ENCODE measurements at places on chromosomes 12 and 14.
A peak's percentile ranks its signal among the peaks of the same experiment; 100 is the strongest.

GRCh38 chr14:76346391-76347160 is 29.4 kb upstream of the ESRRB start:
- DNase-seq = no peak

DNA sequence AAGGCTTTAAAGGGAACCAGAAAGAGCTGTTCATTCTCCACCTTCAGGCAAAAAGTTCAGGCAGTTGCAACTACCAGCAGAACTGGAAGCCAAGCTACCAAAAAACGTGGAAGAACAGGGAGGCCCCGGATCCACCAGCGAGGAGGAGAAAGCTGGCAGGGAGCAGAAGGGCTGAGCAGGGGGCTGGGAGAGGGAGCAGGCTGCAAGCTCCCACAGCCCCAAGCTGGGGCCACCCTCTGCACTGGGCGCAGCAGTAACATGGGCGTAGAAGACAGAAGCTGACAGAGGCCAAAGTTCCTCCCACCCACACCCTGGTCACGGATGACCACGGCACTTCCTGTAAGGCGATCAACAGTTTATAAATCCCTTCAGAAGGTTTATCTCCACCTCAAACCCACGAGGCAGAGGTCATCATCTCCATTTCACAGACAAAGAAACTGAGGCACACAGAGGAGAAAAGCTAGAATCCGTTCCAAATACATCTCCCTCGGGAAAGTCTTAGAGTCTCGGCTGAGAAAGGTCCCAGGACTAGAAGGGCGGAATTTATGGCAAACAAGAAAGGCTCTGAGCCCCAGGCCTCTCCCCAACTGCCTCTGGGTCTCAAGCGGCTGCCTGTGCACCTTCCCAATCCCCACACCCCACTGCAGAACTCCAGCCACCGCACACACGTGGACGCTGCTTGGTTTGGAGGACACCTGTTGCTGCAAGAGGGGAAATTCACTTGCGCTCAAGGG is 1.8 kb downstream of the CCDC85C start:
- DNase-seq = no peak

DNA sequence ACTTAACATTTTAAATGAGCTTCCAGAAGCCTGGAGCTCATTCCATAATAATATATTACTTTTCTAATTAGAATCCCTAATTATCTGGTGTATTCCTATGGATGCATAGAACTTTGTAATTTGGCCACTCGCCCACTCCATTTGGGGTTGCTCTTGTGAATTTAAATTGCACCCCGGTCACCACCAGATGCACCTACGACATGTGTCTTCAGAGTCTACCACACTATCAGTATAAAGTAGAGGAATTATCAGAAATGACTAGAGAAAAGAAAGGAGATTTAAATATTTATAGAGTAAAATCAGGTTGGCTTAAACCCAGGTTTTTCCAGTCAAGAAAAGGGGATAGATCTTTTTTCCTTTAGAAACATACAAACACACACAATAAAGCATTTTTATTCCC is 145.8 kb upstream of the DCN start:
- no peak for DNase-seq

GRCh38 chr12:85007836-85008235 is 28.2 kb downstream of the TSPAN19 start:
- DNase-seq = no peak

GRCh38 chr12:105036937-105037649 is 47.2 kb downstream of the ALDH1L2 start:
- DNase-seq = no peak

GRCh38 chr14:89160437-89160836 is 256.6 kb downstream of the FOXN3 start:
- DNase-seq = no peak

DNA sequence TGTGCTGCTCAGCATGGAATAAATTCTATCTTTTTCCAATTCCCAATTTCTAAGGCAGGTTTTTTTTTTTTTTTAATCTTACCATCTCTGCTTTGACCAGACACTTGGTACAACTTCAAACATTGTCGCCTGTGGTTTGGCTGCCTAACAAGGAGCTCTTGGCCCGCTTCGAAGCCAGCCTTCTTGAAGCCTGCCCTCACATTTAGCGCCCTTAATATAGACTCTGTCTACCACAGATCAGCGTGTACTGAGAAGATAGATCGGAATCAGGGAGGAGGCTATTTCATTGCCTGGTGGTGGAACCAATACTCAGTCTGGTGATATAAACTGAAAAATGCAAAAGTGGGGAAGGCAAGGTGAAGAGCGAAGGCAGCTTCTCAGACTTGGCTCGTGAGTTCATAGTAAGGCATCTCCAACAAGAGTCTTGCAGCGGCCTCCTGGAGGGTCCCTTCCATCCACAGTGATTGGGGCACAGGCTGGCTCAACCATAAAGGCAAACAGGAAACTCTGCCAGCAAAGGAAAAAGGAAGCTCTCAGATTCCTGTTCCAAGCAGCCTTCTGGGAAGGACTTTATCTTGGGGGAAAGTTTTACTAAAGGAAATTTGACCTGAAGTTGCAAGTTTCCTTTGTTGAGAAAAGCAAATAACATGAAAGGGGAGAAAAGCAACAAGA is 103.2 kb upstream of the BCL2L14 start:
- no peak for DNase-seq

GRCh38 chr14:91987192-91987591 is 39.7 kb upstream of the FBLN5 start:
- no peak for DNase-seq

GRCh38 chr12:93819050-93819491 is 141.9 kb downstream of the CRADD start:
- no peak for DNase-seq

DNA sequence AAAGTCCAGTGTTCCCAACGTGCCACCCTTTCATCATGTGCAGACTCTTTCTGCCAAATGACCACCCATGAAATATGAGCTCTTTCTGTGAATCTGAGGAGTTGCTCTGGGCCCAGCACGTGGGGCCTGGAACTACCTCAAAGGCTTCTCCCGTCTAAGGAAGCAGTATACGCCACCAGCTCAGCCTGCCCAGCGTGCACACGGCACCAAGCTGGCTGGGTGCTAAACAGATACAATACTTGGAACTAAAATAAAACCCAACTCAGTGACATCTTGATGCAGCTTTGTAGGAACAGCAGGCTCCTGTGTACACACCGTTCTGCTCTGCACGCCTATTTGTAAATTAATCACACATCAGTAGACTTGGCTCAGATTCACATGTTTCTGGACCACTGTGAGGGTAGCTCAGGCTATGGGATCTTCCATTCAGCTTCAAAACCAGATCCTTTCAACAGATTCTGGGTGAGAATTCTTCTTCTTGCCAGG is 74.8 kb downstream of the ARL6IP4 start:
- no peak for DNase-seq

DNA sequence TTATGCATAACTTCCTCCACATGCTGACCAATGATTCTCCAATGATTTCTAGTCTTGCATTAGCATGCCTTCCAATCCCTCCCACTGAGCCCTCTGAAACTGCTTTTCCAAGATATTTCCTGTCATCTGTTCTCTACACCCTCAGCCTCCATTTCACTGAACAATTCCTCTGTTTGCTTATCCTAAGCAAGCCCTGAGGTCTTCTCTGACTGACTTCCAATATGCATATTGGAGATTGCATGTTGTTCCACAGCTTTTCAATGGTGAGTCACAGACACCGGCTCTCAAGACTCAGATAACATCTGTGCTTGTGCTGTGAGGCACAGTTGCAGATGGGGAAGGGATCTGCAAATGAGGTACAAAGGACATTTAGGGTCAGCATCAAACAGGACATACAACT is 141.0 kb downstream of the SLC16A7 start:
- DNase-seq = peak; percentile 74

DNA sequence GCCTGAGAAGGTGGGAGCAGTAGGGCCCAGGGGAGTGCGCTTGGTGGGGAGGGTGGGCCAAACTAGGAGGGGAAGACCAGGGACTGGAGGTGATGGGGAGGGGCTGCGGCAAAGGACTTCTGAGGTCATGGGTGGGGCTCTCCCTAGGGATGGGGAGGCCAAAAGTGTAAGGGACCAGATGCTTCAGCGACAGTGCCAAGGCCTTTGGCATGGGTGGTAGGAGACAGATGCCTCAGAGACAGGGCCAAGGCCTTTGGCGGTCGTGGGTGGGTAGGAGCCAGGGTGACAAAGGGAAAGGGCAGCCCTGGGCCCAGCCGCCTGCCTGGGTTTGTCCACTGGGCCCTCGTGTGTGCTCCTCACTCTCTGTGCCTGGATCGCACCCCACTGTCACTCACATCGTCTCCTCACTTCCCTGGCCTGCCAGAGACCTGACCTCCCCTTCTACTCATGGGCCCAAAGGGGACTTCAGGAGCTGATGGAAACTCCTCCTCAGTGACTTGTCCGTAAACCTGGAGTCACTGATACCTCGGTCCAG is 13.2 kb upstream of the RABGGTA start:
- no peak for DNase-seq

DNA sequence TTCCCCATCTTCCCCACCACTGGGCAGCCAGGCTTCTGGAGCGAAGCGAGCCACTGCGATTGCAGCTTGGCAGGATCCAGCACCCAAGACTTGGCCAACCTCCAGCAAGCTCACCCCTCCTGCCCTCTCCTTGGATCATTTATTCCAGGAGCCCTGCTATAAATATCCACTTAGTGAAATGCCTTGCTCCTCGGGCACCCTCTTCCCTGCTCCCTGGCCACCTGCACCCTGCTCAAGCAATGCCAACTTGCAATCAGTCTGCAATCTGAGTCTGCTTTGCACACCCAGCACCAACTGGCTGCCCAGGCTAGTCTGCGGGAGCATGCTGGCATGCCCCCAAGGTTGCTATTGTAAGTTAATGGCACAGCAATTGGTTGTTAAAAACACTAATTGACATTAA is 666.0 kb downstream of the MED13L start:
- DNase-seq = no peak

DNA sequence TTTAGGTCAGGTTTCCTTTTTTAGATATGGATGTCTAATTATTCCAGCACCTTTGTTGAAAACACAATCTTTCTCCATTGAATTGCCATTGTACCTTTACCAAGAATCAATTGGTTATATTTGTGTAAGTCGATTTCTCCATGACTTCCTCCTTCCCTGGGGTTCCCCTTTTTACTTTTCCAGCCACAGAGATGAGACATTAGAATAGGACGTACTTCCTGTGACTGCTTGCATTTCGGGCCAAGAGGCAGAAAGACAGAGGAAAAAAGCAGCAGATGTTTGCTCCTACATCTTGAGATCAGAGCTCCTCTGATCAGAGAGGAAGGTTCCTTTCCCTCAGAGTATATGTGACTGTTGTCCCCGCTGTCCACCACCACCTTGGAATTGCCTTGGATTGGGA is 453.7 kb upstream of the RGS6 start:
- no peak for DNase-seq

GRCh38 chr12:14403711-14404196 is 38.3 kb downstream of the ATF7IP start:
- peak; percentile 72 for DNase-seq

DNA sequence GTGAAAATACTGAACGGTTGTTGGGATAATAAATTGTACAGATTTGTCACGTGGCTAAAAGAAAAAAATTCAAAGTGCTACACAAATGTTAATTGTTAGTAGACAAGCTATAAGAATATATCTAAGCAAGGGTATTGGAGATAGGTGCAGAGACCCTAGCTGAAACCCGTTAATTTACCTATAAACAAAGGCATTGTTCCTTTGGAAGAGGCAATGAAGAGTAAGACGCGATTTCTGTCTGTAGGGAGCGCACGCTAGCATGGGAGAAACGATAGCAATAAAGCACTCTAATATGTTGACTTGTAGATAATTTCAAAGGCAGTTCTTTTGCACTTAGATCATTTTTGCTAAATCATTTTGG is 565 bp downstream of the CCDC77 start:
- DNase-seq = no peak

DNA sequence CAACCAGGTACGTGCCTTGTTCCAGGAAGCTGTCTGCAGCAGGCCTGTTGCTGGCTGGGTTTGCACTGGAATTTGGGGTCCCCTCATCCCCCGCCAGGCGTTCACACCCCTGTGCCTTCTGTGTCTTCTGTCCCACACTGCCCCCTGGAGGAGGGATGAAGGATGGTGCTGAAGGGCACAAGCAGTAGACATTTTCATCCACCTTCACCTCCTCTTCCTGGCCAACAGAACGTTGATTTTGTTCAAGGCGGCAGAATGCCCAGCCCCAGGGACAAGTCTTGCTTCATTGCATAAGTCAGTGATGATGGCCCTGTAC is 122.1 kb downstream of the CALM1 start:
- no peak for DNase-seq

- no peak for DNase-seq
Observed at GRCh38 chr12:22855456-22855855, 230.5 kb downstream of the ETNK1 start.

DNA sequence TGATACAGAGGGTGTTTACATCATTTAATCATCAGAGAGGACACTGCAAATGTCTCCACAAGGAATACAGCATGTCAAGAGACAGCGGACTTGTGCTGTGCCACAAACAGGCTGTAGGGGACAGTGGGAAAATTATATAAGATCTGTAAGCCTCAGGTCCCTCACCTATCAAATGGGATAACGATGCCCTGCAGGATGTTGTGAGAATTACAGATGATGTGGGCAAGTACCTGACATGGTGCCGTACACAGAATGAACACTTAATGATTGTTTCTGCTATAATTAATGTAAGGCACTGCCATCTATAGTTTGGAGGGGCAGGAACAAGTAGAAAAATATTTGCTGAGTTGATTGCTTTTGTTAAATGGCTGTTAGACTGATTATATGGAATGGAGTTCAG is 81.9 kb upstream of the GTF2A1 start:
- DNase-seq = no peak

DNA sequence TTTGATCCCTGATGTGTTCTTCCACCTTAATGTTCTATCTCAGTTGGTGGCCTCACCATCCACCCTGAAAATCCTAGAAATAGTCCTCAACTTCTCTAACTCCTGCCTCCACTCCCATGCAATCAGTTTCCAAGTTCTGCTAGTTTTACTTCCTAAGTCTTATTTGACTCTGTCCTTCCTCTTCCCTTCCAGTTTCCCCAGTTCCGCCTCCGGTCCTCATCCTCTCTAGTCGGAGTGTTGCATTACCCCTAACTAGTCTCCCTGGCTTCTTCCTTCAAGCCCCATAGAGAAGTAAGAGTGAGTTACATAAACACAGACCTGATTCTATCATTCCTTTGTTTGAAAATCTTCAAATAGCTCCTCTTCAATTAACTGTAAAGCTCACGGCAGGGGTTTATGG is 236.5 kb downstream of the GXYLT1 start:
- no peak for DNase-seq

- DNase-seq = no peak
Observed at GRCh38 chr14:21352587-21352986, 31.2 kb downstream of the SUPT16H start.

- DNase-seq = no peak
Observed at GRCh38 chr12:59314209-59314608, 281.6 kb upstream of the SLC16A7 start.

GRCh38 chr12:32032205-32032810 is 73.1 kb downstream of the RESF1 start:
- no peak for DNase-seq
